Aorta (tissue), 5 donors: ENCODE measurements at places on chromosomes 13 and 19. TPM values are rescaled to one million over a fixed set of nuclear protein-coding genes. Genes with fewer than 3 reads are reported as not detected.

The RNF225 gene
- total RNA-seq = not detected

The NCR1 gene
- 0.72 TPM for total RNA-seq

The NLRP11 gene
- not detected for total RNA-seq

DNA sequence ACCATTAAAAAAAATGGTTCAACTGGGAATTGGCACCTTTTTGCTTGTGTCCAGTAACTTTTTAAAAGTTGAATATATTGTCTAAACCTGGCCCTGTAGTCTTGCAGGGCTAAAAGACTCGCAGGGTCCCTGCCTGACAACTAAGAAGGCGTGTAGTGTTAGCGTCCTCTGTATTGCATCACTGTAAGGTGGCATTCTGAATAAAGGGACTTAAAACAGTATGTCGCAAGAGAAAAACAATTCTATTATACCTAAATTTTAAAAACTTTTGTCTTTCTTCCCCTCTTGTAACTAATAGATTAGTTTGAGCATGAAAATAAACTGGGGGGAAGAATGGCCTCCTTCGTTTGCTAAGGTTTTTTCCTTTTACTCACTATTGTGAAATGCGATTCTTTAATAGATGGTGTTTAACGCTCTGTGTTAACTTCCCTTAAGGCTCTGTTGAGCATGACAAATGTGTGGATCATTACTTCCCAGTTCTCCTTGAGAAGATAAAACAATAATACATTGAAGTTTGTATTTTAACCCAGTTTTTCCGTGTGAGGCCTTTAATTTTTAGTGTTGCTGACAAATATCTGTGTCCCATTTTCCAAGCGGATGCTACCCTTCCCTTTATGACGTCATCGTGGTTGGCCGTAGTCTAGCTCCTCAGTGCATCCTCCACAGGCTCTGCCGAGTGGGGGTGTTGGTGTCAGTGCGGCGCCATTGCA, 134.6 kb downstream of the KATNAL1 start:
- no peak for DNase-seq
- H3K27ac ChIP-seq = no peak overlapping the region
- H3K36me3 ChIP-seq = no peaks in the 10 kb centered on the region
- no peaks in the 10 kb centered on the region for H3K4me1 ChIP-seq
- H3K27me3 ChIP-seq = no peaks in the 10 kb centered on the region
- H3K4me3 ChIP-seq = no peak overlapping the region

The RPS19 gene
- 1,062 TPM for total RNA-seq

GRCh38 chr13:41588899-41589298, 131.5 kb downstream of the RGCC start:
- no peaks in the 10 kb centered on the region for H3K27me3 ChIP-seq
- peaks cover 3% of the 10 kb centered on the region for H3K36me3 ChIP-seq
- H3K4me1 ChIP-seq = peaks cover 2% of the 10 kb centered on the region
- DNase-seq = no peak

- no peak overlapping the region for H3K27ac ChIP-seq
- no peaks in the 10 kb centered on the region for H3K27me3 ChIP-seq
- peaks cover 3% of the 10 kb centered on the region for H3K36me3 ChIP-seq
- H3K4me3 ChIP-seq = no peak overlapping the region
These were observed 23.0 kb downstream of the CUL4A start for GRCh38 chr13:113232208-113233003.

GRCh38 chr19:3302755-3303154, 63.6 kb upstream of the NFIC start:
- DNase-seq = no peak
- no peaks in the 10 kb centered on the region for H3K27me3 ChIP-seq
- H3K36me3 ChIP-seq = no peaks in the 10 kb centered on the region
- no peak overlapping the region for H3K27ac ChIP-seq
- H3K4me1 ChIP-seq = no peaks in the 10 kb centered on the region
- no peak overlapping the region for H3K4me3 ChIP-seq

The FFAR1 gene
- total RNA-seq = not detected

DNA sequence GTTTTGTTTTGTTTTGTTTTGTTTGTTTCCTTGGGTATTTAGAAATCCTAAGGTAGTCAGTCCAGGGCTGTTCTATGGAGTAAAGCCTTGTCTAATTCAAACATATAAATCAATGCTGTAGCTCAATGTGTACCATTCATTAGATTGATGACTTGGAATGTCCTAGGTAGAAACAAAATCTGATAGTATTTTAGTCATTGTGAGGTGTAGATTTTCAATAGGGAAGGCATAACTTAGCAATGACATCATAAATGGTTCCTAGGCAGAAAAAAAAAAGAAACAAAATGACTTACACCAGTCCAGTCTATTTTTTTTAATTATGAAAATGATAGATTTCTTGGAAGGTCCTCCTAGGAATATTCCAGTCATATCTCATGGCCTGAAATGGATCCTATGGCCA, 189.9 kb downstream of the SPRY2 start:
- DNase-seq = no peak
- no peaks in the 10 kb centered on the region for H3K4me1 ChIP-seq
- H3K36me3 ChIP-seq = no peaks in the 10 kb centered on the region
- H3K4me3 ChIP-seq = no peak overlapping the region
- H3K27me3 ChIP-seq = no peaks in the 10 kb centered on the region

The SIGLEC9 gene
- total RNA-seq = 10.4 TPM

GRCh38 chr19:41420101-41420880, 6.9 kb downstream of the B3GNT8 start:
- peaks cover 10% of the 10 kb centered on the region for H3K36me3 ChIP-seq
- no peak overlapping the region for H3K4me3 ChIP-seq
- no peak for DNase-seq
- no peaks in the 10 kb centered on the region for H3K4me1 ChIP-seq

GRCh38 chr13:83929157-83929556, 46.9 kb upstream of the SLITRK1 start:
- H3K4me1 ChIP-seq = no peaks in the 10 kb centered on the region
- no peaks in the 10 kb centered on the region for H3K27me3 ChIP-seq
- no peak for DNase-seq
- H3K27ac ChIP-seq = no peak overlapping the region
- no peak overlapping the region for H3K4me3 ChIP-seq

The S1PR5 gene
- 0.99 TPM for total RNA-seq

DNA sequence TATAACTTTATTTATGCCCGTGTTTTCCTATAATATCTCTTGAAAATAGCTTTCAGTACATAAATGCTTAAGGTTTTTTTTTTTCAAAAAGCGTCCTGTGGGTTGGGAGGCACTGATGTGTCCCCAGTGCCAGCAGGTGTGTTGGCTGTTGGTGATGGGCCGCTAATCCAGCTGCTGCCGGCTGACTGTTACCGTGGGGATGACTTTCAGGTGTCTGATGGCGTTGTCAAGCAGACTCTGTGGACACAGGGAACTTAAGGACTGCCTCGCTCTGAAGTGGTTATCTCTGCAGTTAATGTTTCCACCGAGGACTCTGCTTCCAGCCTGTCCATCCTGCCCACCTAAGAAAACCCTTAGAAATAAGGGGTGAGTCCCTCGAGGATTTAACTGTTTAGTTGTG, 94.5 kb downstream of the ANKRD10 start:
- no peak overlapping the region for H3K4me3 ChIP-seq
- no peaks in the 10 kb centered on the region for H3K27me3 ChIP-seq
- no peaks in the 10 kb centered on the region for H3K4me1 ChIP-seq
- no peaks in the 10 kb centered on the region for H3K36me3 ChIP-seq
- H3K27ac ChIP-seq = no peak overlapping the region

The NAPSA gene
- total RNA-seq = 1.5 TPM

The RUBCNL gene
- 12.8 TPM for total RNA-seq

The HIF3A gene
- 55.4 TPM for total RNA-seq

- peak overlapping the region; percentile 92 for H3K27ac ChIP-seq
- H3K4me3 ChIP-seq = peak overlapping the region; percentile 95
- H3K4me1 ChIP-seq = peaks cover 6% of the 10 kb centered on the region
- H3K27me3 ChIP-seq = no peaks in the 10 kb centered on the region
- peak; percentile 80 for DNase-seq
These were observed 737 bp upstream of the ZNF181 start for GRCh38 chr19:34733266-34733745.

DNA sequence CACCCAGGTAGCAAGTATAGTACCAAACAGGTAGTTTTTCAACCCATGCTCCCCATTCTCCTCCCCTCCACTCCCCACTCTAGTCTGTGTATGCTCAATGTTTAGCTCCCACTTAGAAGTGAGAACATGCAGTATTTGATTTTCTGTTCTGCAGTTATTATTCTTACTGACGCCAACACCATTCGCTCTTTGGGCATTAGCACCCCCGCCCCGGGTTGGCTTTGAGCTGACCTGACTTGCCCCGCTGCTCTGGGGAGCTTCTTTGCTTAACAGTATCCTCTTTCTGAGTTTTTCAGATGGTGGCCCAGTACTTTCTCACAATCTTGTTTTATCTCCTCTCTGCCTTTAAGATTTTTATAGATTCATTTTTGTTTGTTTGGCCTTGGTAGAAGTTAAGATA, 138.7 kb downstream of the CRYL1 start:
- DNase-seq = no peak
- H3K4me3 ChIP-seq = no peak overlapping the region
- no peaks in the 10 kb centered on the region for H3K36me3 ChIP-seq
- no peaks in the 10 kb centered on the region for H3K4me1 ChIP-seq
- H3K27me3 ChIP-seq = no peaks in the 10 kb centered on the region
- H3K27ac ChIP-seq = no peak overlapping the region

The PSG5 gene
- total RNA-seq = not detected

DNA sequence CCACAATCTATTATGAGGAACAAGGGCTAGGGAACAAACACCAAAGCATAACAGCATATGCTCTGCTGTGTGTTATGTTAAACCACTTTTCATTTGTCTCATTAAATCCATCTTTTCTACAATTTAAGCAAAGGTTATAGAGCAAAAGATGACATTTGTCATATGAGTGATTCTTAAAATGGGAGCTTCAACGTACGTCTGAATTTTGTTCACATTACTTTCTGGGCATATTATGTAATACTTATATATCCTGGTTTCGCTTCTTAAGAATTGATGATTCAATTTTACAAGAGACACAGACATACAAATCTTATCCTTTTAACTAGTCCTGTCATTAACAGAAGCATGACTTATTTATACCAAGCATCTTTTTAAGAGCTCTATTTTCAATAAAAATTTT, 3.3 kb upstream of the TPP2 start:
- H3K27ac ChIP-seq = no peak overlapping the region
- H3K4me1 ChIP-seq = no peaks in the 10 kb centered on the region
- H3K27me3 ChIP-seq = no peaks in the 10 kb centered on the region
- no peaks in the 10 kb centered on the region for H3K36me3 ChIP-seq
- DNase-seq = no peak

- no peak overlapping the region for H3K27ac ChIP-seq
- H3K27me3 ChIP-seq = peaks cover 2% of the 10 kb centered on the region
- no peak overlapping the region for H3K4me3 ChIP-seq
- DNase-seq = no peak
- no peaks in the 10 kb centered on the region for H3K36me3 ChIP-seq
These were observed 57.2 kb upstream of the ZNRF4 start for GRCh38 chr19:5397804-5398692.

The NOVA2 gene
- 8.1 TPM for total RNA-seq

- H3K27me3 ChIP-seq = no peaks in the 10 kb centered on the region
- no peak for DNase-seq
- no peak overlapping the region for H3K4me3 ChIP-seq
- H3K27ac ChIP-seq = no peak overlapping the region
- H3K4me1 ChIP-seq = no peaks in the 10 kb centered on the region
These were observed 55.0 kb downstream of the LATS2 start for GRCh38 chr13:21006141-21007005.

DNA sequence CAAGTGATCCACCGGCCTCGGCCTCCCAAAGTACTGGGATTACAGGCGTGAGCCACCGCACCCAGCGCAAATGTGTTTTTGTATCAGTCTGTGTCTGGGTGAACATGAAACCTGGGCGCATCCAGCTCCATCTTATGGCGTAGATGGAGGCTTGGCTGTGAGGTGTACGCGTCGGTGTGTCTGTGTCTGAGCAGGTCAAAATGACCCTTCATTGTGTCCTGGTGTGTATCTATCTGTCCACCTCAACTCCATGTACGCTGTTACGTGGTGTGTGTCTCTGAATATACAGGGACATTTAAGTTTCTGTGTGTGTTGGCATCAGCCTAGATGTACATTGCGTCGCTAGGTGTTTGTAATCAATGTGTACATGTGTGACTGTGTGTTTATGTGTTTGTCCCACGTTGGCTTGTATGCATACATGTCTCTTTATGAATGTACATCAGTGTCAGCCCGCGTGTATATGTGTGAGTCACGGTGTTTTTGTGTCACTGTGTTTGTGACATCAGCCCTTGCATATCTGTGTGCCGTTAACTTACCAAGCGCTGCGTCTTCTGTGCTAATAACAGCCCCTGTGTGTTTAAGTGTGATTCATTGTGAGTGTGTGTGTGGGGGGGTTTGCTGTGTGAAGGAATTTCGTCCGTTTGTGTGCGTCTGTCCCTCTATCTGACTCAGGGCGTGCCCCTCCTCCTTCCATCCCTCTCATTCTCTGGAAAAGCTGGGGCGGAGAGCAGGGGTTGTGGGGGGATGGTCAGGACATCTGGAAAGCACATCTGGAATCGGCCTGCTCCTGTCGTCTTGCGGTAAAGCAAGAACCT, 6.4 kb downstream of the AXL start:
- peak; percentile 90 for DNase-seq
- H3K27me3 ChIP-seq = no peaks in the 10 kb centered on the region
- no peak overlapping the region for H3K4me3 ChIP-seq
- H3K27ac ChIP-seq = peak overlapping the region; percentile 19
- no peaks in the 10 kb centered on the region for H3K4me1 ChIP-seq
- H3K36me3 ChIP-seq = no peaks in the 10 kb centered on the region

- DNase-seq = no peak
- no peaks in the 10 kb centered on the region for H3K4me1 ChIP-seq
- no peak overlapping the region for H3K4me3 ChIP-seq
- H3K36me3 ChIP-seq = no peaks in the 10 kb centered on the region
- H3K27ac ChIP-seq = no peak overlapping the region
These were observed 24.7 kb upstream of the GPR183 start for GRCh38 chr13:99331881-99332293.

- H3K27ac ChIP-seq = no peak overlapping the region
- H3K27me3 ChIP-seq = no peaks in the 10 kb centered on the region
- H3K4me1 ChIP-seq = no peaks in the 10 kb centered on the region
These were observed 192.7 kb upstream of the GPR12 start for GRCh38 chr13:26953291-26953690.

- no peaks in the 10 kb centered on the region for H3K36me3 ChIP-seq
- H3K27me3 ChIP-seq = no peaks in the 10 kb centered on the region
- H3K4me3 ChIP-seq = no peak overlapping the region
- H3K27ac ChIP-seq = peak overlapping the region; percentile 49
These were observed 335.7 kb downstream of the RFC3 start for GRCh38 chr13:34153428-34154180.

GRCh38 chr19:10796653-10797052, 39.4 kb downstream of the TMED1 start:
- no peaks in the 10 kb centered on the region for H3K36me3 ChIP-seq
- H3K4me1 ChIP-seq = no peaks in the 10 kb centered on the region

The PSMC4 gene
- 66.8 TPM for total RNA-seq

- peaks cover 4% of the 10 kb centered on the region for H3K36me3 ChIP-seq
- DNase-seq = no peak
- no peak overlapping the region for H3K27ac ChIP-seq
- H3K4me1 ChIP-seq = no peaks in the 10 kb centered on the region
- H3K27me3 ChIP-seq = no peaks in the 10 kb centered on the region
These were observed 15.5 kb downstream of the SLC25A30 start for GRCh38 chr13:45402641-45403040.

The C1QTNF9 gene
- total RNA-seq = 0.42 TPM
